ENCODE measurements at places on chromosomes 3 and 15. TPM values are rescaled to one million over a fixed set of nuclear protein-coding genes. Genes with fewer than 3 reads are reported as not detected.
A peak's percentile ranks its signal among the peaks of the same experiment; 100 is the strongest.

The PLCH1 gene
- polyA plus RNA-seq, result 0.11 TPM

The ADGRG7 gene
- not detected for polyA plus RNA-seq

The CHRNB4 gene
- not detected for polyA plus RNA-seq

The AMIGO3 gene
- polyA plus RNA-seq, result 1.7 TPM

The ASB14 gene
- 0.27 TPM for polyA plus RNA-seq

DNA sequence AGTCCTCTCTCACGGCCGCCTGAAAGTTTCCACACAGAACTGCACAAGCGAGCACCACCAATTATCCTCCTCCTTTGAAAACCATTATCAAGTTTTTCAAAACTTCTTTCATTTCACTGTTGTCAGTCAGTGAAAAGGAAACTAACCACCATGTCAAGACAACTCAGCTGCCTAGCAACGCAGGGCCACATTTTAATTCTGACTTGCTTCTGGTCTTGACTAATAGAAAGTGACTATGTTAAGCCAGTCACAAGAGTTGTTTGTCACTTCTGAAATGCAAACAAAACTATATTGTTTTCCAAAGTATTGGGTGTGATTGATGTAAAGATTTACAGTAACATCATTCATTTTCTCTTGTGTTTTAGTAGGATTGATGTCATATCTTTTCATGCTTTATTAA lies 612.8 kb upstream of the AGTR1 start:
- H3K4me1 ChIP-seq, result peaks cover 31% of the 10 kb centered on the region
- H3K27ac ChIP-seq, result no peak overlapping the region
- H3K4me3 ChIP-seq, result no peak overlapping the region
- peaks cover 12% of the 10 kb centered on the region for H3K27me3 ChIP-seq

GRCh38 chr3:143063018-143063417 lies 56.6 kb upstream of the CHST2 start:
- no peaks in the 10 kb centered on the region for H3K36me3 ChIP-seq
- DNase-seq, result no peak
- no peak overlapping the region for H3K27ac ChIP-seq
- H3K27me3 ChIP-seq, result no peaks in the 10 kb centered on the region

DNA sequence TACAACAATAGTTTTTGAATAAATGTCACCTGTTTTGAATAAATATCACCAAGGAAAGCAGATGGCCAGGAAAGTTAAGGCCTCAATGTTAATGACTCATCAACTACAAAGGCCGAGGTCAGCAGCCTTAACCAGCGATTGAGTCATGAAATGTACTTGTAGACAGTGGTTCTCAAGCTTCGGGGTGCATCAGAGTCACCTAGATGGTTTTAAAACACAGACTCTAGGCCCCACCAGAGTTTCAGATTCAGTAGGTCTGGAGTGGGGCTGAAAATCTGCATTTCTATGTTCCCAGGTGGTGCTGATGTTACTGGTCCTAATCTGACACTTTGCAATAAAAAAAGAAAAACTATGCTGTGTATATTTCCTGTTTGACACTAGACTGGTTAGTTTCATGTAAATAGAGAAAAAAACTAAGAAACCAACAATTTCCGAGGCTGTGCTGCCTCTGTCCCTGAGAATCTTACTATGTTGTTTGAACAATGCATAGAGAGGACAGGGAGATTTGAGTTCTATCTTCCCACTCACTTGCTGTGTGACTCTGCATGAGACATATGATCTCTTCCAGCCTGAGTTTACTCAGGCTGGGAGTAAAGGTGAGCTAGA lies 9.8 kb downstream of the RAB27A start:
- peak overlapping the region; percentile 88 for H3K4me3 ChIP-seq
- peak overlapping the region; percentile 98 for H3K27ac ChIP-seq
- H3K27me3 ChIP-seq, result peaks cover 8% of the 10 kb centered on the region
- H3K4me1 ChIP-seq, result peaks cover 100% of the 10 kb centered on the region

DNA sequence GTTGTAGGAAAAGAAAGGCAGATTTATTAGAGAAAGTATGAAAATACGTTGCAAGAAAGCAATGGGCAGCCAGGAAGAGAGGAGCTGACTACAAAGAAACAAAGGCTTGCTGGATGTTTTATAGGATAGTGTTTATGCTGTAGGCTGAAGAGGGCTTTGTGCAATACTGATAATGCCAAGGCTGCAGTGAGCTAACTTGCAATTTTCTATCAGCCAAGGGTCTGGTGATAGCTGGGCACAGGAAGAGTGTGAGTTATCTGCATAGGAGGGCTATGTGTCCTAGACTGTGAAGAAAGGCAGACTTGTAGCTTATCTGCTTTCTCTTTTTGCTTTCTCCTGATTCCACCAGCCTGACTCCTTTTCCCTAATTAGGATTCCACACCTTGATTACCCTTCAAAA lies 51.3 kb upstream of the OSBPL11 start:
- H3K27ac ChIP-seq, result no peak overlapping the region
- H3K27me3 ChIP-seq, result peaks cover 2% of the 10 kb centered on the region
- DNase-seq, result no peak
- H3K36me3 ChIP-seq, result no peaks in the 10 kb centered on the region

DNA sequence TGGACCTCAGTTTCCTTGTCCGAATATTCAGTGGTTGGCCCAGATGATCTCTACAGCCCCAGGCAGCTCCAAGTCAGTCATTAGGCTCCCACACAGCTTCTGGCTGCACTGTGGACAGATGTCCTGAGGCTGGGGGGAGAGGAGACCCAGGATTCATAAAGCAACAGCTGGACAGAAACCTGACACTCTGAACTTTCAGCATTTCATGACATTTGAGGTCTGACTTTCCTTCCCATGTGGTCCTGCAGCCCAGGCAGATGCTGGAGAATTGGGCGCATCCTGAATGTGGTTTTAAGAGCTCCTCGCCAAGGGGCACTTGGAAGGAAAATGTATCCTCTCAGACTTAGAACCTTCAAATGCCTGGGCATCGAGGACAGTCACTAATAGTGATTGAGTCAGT lies 307.6 kb upstream of the LRRFIP2 start:
- H3K36me3 ChIP-seq, result no peaks in the 10 kb centered on the region
- H3K4me1 ChIP-seq, result no peaks in the 10 kb centered on the region
- H3K27ac ChIP-seq, result no peak overlapping the region
- no peak for DNase-seq
- no peak overlapping the region for H3K4me3 ChIP-seq

DNA sequence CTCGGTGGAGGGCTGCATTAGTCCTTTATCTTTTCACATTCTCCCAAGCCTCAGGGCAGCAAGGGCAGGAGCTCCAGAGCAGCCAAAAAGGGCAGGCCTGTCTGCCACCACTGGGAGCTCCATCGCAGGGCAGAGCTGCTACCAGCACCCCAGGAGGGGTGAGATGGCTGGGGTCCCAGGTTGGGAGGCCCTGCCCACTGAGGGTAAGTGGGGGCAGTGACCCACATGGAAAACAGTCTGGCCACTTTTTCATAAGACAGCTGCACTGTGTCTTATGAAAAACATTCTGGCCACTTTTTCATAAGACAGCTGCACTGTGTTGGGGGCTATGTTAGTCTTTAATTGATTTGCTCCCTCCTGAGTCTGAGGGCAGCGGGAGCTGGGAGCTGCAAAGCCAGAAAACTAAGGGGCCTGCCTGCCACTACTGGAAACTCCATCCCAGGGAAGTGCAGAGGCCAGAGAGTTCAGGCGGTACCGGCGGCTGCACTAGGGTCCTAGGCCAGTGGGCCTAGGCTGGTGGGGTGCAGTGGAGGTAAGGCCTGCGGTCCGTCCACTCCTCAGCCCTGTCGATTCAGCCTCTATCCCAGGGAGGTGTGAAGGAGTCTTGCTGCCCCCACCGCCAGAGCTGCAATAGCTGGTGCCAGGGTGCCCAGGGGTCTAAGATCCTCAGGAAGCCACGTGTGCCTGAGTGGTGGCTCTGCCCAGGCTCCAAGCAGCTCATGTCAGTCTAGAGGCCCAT lies 45.4 kb downstream of the TMCO5A start:
- H3K4me3 ChIP-seq, result no peak overlapping the region
- peaks cover 1% of the 10 kb centered on the region for H3K27me3 ChIP-seq
- DNase-seq, result no peak
- no peak overlapping the region for H3K27ac ChIP-seq

DNA sequence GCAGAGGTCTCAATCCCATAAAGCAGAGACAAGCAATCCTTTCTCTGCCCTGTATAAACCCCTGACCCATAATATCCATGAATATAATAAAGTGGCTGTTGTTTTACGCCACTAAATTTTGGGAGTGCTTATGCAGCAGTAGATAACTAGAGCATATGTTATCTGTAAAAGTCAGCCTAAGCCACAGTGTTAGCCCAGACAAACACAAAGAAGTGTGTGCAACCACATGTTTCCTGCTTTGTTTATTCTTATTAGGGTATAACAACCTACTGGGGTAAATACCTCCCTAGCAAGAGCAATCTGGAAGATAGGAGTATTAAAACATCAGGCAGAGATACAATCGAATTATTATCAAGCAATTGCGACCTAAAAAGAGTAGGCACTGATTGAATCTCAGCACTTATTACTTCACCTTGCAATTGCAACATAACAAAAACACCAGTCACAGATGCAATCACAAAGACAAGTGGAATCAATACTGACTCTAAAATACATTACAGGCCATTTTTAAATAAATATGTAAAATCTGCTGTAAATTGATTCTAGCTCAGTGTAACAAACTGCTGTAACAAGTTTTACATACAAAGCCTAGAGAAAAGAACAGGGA lies 94.6 kb upstream of the UBE2E2 start:
- H3K36me3 ChIP-seq, result no peaks in the 10 kb centered on the region
- peaks cover 3% of the 10 kb centered on the region for H3K27me3 ChIP-seq
- H3K4me3 ChIP-seq, result no peak overlapping the region
- no peak for DNase-seq

GRCh38 chr3:190044142-190044541 lies 76.6 kb downstream of the P3H2 start:
- no peaks in the 10 kb centered on the region for H3K4me1 ChIP-seq
- DNase-seq, result no peak
- peaks cover 5% of the 10 kb centered on the region for H3K27me3 ChIP-seq
- H3K27ac ChIP-seq, result no peak overlapping the region
- H3K36me3 ChIP-seq, result no peaks in the 10 kb centered on the region

GRCh38 chr3:48595526-48596121 lies 495 bp upstream of the COL7A1 start:
- H3K4me3 ChIP-seq, result no peak overlapping the region
- DNase-seq, result no peak
- H3K4me1 ChIP-seq, result no peaks in the 10 kb centered on the region
- peaks cover 9% of the 10 kb centered on the region for H3K27me3 ChIP-seq
- no peak overlapping the region for H3K27ac ChIP-seq

- no peak overlapping the region for H3K27ac ChIP-seq
- H3K27me3 ChIP-seq, result peaks cover 7% of the 10 kb centered on the region
- H3K4me1 ChIP-seq, result peaks cover 28% of the 10 kb centered on the region
- DNase-seq, result no peak
- no peaks in the 10 kb centered on the region for H3K36me3 ChIP-seq
- no peak overlapping the region for H3K4me3 ChIP-seq
Measured at GRCh38 chr3:195256639-195257453, 14.1 kb downstream of the XXYLT1 start.

DNA sequence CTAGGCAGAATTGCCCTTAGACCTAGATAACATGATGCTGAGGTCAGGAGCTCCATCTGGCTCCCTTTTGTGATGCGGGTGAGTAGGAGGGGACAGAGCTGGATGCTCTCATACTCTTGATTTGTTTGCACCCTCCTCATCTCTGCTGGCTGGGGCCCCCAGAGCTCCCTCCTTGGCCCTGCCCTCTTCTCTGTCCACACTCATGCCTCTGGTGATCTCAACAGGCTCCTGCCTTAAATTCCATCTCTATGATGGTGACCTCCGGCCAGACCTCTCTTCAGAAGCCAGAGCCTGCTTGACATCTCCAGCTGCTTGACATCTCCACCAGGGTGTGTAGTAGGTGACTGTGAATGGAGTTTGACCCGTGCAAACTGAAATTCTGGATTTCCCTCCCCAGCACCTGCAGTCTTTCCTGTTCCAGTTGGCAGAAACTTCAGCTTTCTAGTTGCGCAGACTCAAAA lies 4.3 kb upstream of the FGD5 start:
- H3K27ac ChIP-seq, result no peak overlapping the region
- H3K36me3 ChIP-seq, result no peaks in the 10 kb centered on the region
- H3K27me3 ChIP-seq, result peaks cover 10% of the 10 kb centered on the region

DNA sequence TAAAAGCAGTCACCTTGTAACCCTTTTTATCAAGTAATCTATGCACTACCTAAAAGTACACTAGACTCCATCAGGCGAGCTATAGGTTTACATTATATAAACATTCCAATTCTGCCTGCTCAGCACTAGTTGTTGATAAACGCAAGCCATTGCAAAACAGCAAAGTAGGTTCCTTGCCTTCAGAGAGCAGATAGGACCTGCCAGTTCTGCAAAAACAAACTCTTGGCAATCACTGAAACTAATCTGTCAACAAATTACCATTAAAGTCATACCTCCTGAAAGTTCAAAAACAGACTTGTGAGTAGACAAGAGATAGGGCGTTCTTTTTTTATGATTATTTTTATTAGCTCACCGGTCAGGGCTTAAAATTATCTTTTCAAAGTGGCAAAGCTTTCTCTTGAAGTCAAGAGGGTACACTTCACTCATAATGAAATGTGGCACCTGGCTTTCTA lies 392.5 kb downstream of the FOXP1 start:
- H3K4me3 ChIP-seq, result no peak overlapping the region
- no peak for DNase-seq
- H3K36me3 ChIP-seq, result no peaks in the 10 kb centered on the region
- H3K4me1 ChIP-seq, result peaks cover 21% of the 10 kb centered on the region
- no peak overlapping the region for H3K27ac ChIP-seq

- H3K27me3 ChIP-seq, result no peaks in the 10 kb centered on the region
- H3K4me1 ChIP-seq, result no peaks in the 10 kb centered on the region
- no peak overlapping the region for H3K4me3 ChIP-seq
Measured at GRCh38 chr15:68417897-68418296, 14.1 kb downstream of the ITGA11 start.

DNA sequence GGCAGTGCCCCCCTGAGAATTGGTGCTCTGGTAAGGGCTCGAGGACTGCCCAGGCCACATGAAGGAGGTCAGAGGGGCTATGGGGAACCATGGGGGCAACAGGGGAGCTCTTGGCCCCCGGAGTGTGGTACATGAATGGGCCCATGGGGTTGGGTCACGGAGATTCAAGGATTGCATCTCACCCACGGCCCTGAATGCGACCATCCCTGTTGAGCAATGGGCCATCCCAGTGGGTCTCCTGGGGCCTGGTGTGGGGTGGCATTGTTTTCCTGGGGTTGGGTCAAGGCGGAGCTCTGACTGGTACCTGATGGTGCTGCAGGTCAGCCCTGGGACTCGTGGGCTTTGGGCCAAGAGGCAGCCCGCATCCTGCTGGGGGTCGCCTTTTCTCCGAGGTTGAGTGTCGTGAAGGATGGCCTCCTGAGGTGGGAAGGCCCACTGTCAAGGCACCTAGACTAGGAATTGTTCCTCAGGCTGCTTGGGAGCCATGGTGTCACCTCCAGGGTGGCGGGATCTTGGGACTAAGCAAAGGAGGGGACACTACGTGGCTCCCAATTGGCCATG lies 198.3 kb downstream of the UBE3A start:
- H3K4me3 ChIP-seq, result no peak overlapping the region
- peaks cover 1% of the 10 kb centered on the region for H3K27me3 ChIP-seq
- H3K4me1 ChIP-seq, result no peaks in the 10 kb centered on the region
- no peak for DNase-seq

DNA sequence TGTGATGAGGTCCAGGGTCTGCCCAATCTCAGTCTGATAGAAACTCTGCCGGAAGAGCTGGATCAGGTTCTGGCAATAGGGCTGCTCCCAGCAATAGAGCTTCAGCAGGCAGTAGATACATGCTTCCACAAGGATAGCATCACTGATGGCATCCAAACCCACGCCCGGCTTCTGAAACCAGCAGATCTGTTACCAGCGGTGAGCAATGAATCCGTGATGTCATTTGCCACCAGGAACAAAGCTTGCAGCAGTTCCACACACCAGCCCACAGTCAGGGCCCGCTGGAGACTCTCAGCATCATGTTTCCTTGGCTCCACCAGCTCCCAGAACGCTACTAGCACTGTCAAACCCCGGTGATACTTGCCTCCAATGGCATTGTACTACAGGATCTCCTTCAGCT lies 19.3 kb upstream of the TTBK2 start:
- H3K36me3 ChIP-seq, result peaks cover 13% of the 10 kb centered on the region
- no peak overlapping the region for H3K27ac ChIP-seq
- H3K4me3 ChIP-seq, result no peak overlapping the region
- H3K27me3 ChIP-seq, result no peaks in the 10 kb centered on the region
- no peaks in the 10 kb centered on the region for H3K4me1 ChIP-seq
